CD14-positive monocyte (primary cell): ENCODE measurements at places on chromosomes 12 and 14. TPM values are rescaled to one million over a fixed set of nuclear protein-coding genes. Genes with fewer than 3 reads are reported as not detected.

Gene TSPAN11
- not detected for polyA plus RNA-seq

Gene DDN
- not detected for polyA plus RNA-seq

Gene GSG1
- not detected in 2 replicates for polyA plus RNA-seq

Gene IL22
- polyA plus RNA-seq, result not detected

Gene SLC38A6
- polyA plus RNA-seq, result 4.8 and 10.3 TPM in 2 replicates

DNA sequence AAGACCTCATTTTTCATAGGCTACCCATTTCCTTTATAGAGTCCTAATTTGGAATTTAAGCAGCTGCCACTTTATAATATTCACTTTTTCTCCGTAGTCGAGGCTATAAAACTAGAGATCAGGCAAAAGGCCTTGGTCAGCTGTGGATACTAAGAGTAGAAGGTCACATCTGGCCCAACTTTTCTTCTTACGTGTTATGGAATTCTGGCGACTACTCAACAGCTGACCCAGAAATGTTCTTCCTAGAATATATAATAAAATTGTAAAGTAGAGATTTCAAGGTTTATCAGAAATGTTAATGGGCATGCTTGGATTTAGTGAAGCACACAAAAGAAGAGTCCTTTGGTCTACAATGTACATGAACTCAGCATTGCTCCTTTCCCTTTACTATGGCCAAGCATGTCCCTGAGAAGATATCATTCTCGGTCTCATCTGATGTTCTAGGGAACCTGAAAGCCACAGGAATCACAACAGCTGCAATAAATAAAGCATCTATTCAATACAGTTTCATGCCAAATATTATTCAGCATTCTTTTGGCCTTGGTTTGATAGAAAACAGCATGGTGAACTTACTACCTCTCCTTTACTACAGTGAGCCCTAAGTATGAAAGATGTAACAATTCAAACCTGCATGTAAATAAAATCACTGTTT, 261.4 kb upstream of the NPAS3 start:
- no peak for DNase-seq

GRCh38 chr12:57626111-57626920, 6.7 kb downstream of the B4GALNT1 start:
- no peak for DNase-seq

DNA sequence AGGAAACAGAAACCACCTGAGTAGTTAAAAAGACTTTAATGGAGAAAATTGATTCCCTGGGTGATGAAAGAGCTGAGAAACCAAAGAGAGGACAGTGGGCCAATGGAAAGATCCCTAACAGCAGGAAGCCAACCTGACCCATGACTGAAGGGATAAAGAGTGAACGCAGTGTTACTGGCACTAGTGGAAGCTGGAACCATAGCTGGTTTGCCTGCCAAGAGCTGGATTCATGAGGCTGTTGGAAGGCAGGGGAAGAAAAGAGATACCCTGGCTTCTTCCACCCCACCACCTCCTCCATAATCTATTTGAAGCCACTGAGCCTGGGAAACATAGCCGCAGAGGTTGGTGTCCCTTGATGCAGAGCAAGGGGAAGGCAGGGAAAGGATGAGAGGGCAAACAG, 125.5 kb upstream of the PRKD1 start:
- DNase-seq, result no peak

Gene KRT75
- not detected for polyA plus RNA-seq

GRCh38 chr12:46159309-46159901, 109.4 kb downstream of the SLC38A1 start:
- DNase-seq, result no peak

- no peak for DNase-seq
These were observed 62.9 kb upstream of the ATP2A2 start for GRCh38 chr12:110217996-110218674.

DNA sequence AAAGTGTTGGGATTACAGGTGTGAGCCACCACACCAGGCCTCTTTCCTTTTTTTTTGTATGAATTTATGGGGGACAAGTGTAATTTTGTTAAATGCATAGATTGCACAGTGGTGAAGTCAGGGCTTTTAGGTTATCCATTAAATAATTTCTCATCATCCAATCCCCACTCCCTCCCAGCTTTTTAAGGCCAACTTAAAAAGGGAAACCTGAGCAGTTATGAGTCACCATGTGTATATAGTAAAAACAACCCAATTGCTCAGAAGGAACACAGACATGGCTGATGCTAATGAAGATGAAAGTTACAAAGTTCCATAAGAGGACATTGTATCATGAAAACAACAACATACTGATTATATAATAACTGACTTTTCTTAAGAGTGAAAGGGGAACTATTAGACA, 25.6 kb upstream of the ARID2 start:
- DNase-seq, result no peak

Gene PYGL
- polyA plus RNA-seq, result 166 TPM
